T-helper 2 cell treated with Interferon-gamma antibody and Interleukin-4, amounts not matched to agents 5 μg/mL and 100 μg/mL, for 36 hours (primary cell): ENCODE measurements at places on chromosomes 1 and 21.
A peak's percentile ranks its signal among the peaks of the same experiment; 100 is the strongest.

DNA sequence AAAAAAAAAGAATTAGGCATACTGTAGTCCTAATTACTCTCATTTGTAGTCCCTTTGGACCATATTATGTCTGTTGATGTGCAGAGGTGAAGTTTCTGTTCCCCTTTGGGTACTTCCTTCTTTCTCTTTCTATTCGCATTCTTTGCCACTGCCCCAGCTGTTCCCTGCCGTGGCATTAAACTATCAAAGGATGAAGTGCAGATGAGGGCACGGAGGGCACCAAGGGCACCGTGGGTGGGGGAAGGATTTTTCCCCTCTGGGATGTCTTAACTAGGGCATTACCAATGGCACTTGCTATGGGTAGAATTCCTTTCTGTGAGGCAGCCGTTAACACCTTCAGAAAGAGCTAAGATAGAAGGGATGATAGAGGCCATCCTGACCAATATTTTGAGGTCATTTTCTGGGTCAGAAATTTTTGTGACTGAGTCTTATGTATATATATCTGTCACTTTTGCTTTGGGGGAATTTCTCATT is 4.9 kb upstream of the MAPKAPK2 start:
- DNase-seq, result no peak

- no peak for DNase-seq
Measured at GRCh38 chr1:100882698-100883097, 11.9 kb downstream of the EXTL2 start.

DNA sequence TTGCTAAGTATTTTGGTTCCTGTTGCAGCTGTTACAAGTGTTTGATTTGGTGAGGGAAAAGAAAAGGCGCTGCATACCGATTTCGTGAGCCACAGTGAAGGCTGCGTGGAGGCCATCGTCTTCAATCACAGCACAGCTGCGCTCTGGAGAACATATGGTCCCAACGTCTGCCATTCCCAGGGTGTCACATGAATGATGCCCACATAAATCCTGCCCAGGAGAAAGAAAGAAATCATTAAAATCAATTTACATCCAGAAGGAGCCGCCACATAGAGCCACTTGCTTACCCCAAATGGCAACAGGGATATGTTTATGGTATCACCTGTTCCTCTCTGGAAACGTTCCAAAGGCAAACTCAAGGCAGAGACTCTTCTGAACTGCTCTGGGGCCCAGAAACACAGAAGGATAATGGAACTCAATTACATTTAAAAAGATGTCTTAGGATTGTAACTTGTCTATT is 12.2 kb downstream of the ADAMTS5 start:
- DNase-seq, result no peak

DNA sequence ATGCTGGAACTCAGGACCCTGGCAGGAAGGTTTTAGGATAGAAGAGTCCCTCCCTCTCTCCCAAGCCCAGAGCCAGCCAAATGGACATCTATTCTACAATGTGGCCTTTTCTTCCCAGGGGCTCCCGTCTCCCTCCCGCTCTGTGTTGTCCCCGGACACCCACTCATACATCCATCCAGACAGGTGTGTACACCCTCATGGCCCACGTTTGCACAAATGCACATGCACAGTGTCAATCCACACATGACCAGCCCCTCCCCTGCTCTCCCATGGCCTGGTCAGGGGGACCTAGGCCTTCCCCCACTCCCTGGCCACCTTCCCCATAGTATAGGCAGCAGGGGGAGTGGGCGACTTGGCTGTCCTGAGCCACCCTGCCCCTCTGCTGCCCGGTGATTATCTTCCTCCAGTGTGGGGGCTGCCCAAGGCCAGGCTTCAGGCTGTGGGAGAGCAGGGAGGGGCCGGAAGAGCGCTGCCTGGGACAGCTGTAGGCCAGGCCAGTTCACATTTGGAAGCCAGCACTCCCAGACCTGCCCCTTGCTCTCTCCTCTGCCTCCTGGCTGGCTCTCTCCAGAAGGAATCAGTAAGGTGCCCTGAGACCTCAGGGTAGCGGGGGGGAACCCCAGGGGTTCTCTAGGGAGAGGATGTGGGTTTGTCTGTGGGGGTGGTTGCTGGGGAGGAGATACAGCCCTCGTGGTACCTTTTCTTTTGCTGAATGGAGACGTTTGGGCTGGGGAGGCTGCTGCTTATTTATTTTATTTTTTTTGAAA is 4.1 kb upstream of the PTPN7 start:
- DNase-seq, result peak; percentile 79

GRCh38 chr1:161198897-161199431 is at the start of gene ADAMTS4:
Gene ADAMTS4, minus strand, starts transcription at chr1:161199054. Its CDS starts 427 bp downstream, at chr1:161198627.
- DNase-seq, result no peak

DNA sequence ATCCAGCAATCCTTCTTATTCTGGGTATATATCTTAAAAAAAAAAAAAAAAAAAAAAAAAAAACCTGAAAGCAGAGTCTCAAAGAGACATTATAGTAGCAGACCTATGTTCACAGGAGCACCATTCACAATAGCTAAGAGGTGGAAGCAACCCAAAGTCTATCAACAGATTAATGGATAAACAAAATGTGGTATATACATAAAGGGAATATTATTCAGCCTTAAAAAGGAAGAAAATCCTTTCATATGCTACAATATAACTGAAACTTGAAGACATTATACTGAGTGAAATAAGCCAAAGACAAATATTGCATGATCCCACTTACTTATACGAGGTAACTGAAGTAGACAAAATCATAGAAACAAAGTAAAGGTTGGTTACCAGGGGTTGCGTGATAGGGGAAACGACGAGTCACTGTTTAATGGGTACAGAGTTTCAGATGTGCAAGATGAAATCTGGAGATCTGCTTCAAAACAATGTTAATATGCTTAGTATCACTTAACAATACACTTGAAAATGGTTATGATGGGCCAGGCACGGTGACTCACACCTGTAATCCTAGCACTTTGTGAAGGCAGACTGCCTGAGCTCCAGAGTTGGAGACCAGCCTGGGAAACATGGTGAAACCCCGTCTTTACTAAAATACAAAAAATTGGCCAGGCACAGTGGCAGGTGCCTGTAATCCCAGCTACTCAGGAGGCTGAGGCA is 29.5 kb downstream of the PIK3R3 start:
- DNase-seq, result no peak

DNA sequence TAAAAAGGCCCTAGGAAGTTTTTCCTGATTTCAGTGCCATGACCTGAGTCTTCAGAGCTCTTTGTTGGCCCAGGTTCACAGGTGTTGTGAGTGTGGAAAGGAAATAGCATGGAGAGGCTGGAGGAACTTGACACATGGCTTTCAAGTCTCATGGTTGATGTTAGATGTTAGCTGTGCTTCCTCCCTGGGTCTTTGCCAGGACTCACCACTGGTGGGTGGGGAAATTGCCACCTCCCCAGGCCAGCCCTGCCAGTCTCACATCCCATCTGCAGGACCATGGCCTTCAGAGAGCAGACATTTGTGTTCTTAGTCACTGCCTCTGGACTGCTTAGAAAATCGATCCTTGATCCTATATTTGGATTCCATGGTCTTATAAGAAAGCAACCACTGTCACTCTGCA is 383.2 kb downstream of the DISC1 start:
- no peak for DNase-seq

DNA sequence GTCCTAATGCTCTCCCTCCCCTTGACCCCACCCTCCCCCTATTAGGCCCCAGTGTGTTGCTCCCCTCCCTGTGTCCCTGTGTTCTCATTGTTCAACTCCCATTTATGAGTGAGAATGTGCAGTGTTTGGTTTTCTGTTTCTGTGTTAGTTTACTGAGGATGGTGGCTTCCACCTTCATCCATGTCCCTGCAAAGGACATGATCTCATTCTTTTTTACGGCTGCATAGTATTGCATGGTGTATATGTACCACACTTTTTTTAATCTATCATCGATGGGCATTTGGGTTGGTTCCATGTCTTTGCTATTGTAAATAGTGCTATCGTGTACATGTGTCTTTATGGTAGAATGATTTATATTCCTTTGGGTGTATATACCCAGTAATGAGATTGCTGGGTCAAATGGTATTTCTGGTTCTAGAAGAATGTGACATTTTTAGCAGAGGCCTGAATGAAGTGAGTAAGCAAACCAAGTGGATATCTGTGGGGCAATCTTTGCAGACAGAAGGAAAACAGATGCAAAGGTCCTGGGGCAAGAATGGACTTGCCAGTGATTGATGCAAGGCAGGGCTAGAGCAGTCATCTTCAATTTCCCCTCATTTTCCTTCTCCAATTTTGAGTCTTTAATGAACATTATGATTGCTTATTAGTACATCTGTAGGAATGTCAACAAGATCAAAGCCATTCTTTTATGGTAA is 50.2 kb downstream of the UBE4B start:
- no peak for DNase-seq

GRCh38 chr1:27004471-27005165 is 8.0 kb downstream of the TENT5B start:
- no peak for DNase-seq

DNA sequence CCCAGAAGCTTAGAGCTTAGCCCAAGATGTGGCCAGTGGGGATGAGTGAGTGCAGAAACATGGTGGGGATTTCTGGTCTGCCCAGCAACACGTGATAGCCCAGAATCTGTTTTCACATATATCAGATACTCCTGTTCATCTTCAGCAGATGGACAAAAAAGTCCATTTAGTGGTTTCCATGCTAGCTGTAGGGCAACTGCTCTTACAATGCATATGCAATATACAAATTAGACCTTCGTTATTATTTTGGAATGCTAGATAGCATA is 96.9 kb upstream of the SGIP1 start:
- no peak for DNase-seq

DNA sequence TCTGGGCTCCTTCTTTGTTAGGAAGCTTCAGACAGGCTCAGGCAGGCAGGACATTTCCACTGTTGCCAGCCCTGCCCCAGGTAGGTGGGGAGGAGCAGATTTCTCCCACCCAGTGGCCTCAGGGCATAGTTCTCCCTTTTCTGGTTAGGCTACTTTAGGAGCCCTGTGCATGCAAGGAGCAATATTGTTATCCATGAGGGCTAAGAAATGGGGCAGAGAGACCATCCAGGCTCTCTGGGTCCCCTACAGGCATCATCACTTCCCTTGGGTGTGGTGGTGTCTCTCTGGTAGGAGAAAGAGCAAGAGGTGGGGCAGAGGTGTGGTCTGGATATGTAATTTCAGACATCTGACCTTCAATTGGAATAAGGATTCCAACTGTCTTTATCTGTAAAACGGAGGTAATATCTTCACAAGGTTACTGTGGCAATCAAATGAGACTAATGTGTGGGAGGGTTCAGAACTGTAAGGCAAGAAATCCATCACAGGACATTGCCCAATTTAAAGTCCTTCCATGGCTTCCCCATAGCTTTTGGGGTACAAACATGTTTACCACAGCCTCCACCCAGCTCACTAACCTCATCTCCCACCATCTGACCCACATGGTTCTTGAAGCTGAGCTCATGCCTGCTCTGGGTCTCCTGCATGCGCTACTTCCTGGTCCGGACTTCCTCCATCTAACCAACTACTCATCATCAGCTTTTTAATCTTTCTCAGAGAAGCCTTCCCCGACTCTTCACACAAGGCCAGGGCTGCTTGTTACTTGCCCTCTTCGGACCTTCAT is 26.1 kb downstream of the PCAT6 start:
- DNase-seq, result no peak

- DNase-seq, result no peak
Measured at GRCh38 chr1:165884690-165885304, 57.4 kb downstream of the UCK2 start.

- DNase-seq, result no peak
Measured at GRCh38 chr1:185292237-185292636, 24.8 kb downstream of the IVNS1ABP start.

GRCh38 chr21:42489006-42489563 is 6.9 kb downstream of the RSPH1 start:
- no peak for DNase-seq

DNA sequence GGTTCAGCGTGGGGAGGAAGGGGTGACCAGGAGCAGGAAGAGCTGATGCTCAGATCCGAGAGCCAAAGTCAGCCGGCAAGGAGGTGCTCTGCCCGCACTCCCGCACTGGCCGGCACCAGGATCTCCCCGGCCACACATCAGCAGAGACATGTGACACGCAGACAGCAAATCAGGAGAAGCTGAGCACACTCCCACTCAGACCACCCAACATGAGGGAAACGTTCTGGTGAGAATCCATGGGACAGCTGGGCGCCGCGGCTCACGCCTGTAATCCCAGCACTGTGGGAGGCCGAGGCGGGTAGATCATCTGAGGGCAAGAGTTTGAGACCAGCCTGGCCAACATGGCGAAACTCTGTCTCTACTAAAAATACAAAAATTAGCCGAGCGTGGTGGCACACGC is 18.6 kb upstream of the PTTG1IP start:
- DNase-seq, result no peak

DNA sequence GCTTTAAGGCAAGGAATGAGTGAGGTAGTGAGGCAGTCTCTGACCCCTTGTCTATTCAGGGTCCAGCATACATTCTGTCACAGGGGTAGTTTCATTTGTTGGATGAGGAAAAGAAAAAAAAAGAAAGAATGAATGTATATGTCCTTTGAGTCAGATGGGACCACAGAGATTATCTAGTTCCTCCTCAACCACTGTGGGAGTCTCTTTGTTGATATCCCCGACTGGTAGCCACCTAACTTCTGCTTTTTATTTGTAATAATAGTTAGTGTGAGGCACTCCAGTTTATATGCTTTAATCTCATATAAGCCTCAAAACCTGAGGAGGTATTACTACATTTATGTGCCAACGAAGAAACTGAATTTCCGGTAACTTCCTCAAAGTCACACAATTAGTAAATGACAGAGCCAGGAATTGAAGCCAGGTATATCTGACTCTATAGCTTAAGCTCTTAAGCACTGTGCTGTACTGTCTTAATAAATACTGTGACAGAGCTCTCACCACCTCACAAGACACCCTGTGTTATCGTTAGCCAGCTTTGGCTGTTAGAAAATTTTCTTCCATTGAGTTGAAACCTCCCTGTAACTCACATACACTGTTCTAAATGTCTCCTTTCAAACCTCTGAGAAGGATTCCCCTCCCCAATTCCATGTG is 82.2 kb downstream of the MDM4 start:
- DNase-seq, result no peak

DNA sequence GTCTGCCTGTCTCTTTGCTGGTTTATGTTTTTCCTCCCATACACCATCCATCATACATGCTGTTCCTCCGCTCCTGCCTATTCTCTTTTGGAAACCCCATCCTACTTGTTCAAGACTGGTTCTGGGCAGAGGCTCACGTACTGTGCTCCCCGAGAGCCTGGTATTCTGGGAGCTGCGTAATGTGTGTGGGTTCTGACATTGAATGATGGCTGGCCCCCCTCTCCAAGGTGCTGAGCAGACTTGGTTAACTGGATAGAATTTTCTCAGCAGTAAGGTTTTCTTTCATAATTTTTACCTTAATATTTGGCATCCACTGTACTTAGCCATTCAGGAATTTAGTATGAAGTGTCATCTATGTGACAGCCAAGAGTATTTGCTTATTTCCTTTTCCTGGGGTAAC is 26.6 kb downstream of the COQ8A start:
- no peak for DNase-seq

GRCh38 chr21:42075686-42076471 is 4.8 kb downstream of the UMODL1 start:
- no peak for DNase-seq

- no peak for DNase-seq
Measured at GRCh38 chr1:37284053-37284452, 190.3 kb upstream of the ZC3H12A start.
